ENCODE measurements at places on chromosomes 3 and 15. TPM values are rescaled to one million over a fixed set of nuclear protein-coding genes. Genes with fewer than 3 reads are reported as not detected.

The UPK1B gene
- 141 TPM for total RNA-seq

GRCh38 chr15:65663521-65663920, 41.8 kb downstream of the SLC24A1 start:
- no peak for DNase-seq

The GOLGA8S gene
- 0.21 TPM for total RNA-seq

DNA sequence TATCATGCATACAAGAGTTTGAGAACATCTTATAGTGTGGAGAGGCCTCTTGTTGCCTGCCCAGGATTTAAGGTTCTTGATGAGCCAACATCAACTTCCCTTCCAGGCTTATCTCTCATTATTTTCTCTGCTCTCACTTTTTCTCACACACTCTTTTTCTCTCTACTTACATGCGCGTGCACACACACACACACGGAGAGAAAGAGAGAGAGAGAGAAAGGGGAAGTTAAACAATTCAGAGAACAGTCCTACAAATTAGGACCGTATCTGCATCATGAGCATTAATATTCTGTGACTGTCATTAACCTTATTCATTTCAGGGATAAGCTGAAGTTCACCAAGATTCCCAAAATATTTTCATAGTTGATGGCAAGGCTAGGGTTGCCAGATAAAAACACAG, 269.0 kb downstream of the ZNF621 start:
- no peak for DNase-seq

DNA sequence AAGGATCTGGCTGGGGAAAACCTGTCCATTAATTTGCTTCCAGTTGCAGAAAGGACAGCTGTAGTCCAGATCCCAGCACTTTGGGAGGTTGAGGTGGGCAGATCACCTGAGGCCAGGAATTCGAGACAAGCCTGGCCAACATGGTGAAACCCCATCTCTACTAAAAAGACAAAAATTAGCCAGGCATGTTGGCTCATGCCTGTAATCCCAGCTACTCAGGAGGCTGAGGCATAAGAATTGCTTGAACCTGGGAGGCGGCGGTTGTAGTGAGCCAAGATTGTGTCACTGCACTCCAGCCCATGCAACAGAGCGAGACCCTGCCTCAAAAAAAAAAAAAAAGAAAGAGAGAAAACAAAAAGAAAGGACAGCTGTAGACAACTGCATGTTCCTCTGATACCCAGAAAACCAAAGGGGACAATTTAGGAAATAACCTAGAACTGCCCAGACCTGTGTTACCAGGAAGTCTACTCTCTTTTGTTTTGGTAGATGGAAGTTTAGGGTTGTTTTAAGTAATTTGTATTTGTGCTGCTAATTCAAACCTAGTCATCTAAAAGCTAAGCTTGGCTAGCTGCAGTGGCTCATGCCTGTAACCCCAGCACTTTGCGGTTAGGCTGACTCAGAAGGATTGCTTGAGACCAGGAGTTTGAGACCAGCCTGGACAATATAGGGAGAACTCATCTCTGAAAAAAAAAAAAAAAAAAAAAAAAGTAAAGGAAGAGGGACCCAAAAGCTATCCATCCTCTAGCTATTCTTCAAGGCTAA, 22.7 kb downstream of the EXD1 start:
- DNase-seq: no peak

GRCh38 chr15:101490922-101491733, 1.6 kb upstream of the PCSK6 start:
- no peak for DNase-seq

DNA sequence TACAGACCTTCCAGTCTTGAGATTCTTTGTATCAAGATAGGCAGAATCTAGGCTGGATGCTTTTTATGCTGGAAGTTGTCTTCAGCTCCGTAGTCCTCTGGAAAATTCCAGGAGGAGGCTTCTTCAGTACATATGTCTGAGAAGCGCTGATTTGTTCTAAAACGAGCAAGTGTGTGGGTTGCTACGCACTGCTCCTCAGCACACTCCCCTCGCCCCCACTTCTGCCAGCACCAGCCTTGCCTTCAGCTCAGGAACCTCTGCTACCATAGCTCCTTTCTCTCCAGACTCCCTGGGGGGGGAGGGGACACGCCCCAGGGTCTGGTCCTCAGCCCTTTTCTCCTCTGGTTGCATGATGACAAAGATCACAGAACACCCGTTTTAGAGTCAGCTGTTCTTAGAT, 75.5 kb upstream of the TRA2B start:
- DNase-seq: no peak

DNA sequence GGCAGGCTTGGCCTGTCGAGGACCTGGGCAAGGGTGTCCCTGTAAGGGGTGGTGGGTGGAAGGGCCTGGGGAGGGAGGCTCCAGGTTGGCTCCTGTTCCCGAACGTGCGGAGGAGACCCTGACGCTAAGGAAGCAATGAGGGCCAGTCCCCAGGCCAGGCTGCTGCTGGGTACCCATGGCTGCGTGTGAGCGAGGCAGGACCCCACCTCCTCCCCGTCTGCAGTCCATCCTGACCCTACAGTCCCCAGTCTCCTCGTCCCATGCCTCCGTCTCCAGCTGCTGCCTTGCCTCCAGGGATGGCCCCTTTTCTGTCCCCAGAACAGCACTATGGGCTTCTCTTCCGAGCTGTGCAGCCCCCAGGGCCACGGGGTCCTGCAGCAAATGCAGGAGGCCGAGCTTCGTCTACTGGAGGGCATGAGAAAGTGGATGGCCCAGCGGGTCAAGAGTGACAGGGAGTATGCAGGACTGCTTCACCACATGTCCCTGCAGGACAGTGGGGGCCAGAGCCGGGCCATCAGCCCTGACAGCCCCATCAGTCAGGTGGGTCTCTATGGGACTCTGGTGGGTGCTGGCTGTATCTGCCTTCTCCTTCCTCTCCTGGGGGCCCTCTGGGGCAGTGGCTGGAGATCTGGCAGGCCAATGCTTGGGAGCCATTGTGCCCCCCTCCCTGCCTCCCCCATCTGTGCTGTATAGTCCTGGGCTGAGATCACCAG, 571 bp downstream of the FES start:
- DNase-seq: no peak

DNA sequence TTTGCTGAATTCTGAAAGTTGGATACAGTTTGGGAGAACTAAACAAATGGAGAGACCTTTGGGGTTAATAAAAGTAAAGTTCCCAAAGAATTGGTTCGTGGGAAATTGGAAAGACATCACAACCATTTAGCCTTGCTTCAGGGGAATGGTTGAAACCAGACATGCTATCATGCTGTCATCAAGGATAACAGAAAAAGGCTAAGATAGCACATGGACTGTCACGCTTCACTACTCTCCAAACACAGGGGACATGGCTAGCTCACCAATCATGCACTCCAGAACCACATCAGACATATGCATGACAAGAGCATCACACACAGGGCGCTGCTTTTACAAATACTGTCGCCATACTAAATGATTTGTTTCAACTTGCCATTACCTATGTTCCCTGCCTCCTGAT, 671.7 kb upstream of the ROBO1 start:
- no peak for DNase-seq

DNA sequence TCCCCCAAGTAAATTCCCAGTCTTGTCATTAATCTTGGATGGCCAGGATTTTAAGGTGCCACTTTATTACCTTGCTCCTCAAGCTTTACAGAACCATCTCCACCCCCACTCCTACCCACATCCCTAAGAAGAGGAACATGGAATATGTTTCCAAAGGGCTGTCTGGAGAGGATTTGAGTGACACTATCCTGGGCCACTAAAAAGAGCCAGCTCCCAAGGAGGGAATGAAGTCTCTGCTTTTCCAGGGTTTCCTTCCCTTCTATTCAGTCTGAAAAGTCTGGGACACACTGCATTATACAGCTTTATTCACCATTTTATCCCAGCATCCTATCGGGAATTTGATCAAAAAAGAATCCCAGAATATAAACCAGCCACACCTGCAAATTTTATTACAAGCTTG, 35.6 kb upstream of the MECOM start:
- DNase-seq: no peak

The SEMA7A gene
- total RNA-seq: 5.3 TPM

The AHSG gene
- total RNA-seq: 0.26 TPM

The CTXN2 gene
- total RNA-seq: not detected

The CASR gene
- total RNA-seq: 0.74 TPM

GRCh38 chr3:17399586-17399985, 342.8 kb downstream of the TBC1D5 start:
- no peak for DNase-seq

The CHDH gene
- 0.58 TPM for total RNA-seq

GRCh38 chr3:48141604-48142137, 46.5 kb downstream of the CDC25A start:
- DNase-seq: no peak

DNA sequence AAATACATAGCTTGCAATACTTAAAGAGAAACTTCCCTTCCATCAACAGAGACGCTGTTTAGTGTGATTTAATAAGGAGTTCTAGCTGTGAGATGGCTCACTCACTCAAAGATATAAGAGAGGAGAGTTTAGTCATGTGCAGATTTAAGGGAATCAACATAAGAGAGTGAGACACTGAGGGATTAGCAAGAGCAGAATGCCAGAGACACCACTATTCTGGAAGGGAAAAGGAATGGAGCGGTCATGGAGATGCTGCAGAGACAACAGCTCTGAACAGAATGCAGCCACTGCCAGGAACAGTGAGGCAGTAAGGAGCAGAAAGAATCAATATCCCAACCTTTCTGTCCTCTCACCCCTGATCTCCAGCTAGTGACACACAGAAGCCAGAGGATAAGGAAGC, 248.8 kb downstream of the MBNL1 start:
- no peak for DNase-seq

- DNase-seq: no peak
Observed at GRCh38 chr3:69005071-69005790, 8.3 kb downstream of the EOGT start.

DNA sequence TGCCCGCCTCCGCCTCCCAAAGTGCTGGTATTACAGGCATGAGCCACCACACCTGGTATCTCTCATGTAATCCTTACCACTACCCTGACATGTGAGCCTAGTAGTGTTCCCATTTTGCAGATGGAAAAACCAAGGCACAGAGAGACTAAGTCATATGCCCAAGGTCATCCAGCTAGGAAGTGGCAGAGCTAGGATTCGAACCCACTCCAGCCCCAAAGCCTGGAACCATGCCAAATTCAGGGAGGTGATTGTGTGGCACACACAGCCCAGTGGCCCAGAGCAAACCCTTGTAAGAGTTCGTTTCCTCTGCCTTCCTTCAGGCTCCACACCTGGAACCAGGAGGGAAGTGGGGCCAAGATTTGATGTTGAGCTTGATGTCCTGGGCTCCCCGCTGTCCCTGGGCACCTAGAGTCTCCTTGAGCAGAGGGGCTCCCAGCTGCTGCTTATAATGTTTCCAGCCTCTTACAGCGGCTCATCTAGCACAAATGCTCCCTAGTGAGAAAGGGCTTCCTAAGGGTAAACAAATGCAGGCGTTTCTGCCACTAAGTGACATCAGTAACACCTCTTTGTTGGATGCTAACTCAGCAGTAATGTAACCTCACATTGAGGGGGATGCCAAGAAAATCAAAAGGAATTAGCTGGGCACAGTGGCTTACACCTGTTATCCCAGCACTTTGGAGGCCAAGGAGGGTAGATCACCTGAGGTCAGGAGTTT, 3.6 kb downstream of the HAPLN3 start:
- DNase-seq: no peak

DNA sequence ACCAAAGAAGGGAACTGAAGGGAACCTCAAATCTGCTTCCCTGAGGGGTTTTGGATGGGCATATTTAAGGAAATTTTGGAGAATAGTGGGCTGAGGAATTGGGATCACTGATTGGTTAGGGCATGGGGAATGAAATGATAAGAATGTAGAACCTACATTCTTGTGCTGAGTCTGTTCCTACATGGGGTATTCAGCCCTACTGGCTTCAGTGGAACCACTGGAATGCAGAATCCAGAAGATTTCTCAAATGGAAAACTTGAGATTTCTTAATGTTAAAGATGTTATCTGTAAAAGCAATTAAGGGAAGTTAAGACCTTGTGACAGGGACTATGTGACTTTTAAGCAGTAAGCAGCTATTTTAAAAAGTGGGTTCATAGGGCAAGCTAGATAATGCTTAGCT, 1062.4 kb downstream of the AGBL1 start:
- no peak for DNase-seq

DNA sequence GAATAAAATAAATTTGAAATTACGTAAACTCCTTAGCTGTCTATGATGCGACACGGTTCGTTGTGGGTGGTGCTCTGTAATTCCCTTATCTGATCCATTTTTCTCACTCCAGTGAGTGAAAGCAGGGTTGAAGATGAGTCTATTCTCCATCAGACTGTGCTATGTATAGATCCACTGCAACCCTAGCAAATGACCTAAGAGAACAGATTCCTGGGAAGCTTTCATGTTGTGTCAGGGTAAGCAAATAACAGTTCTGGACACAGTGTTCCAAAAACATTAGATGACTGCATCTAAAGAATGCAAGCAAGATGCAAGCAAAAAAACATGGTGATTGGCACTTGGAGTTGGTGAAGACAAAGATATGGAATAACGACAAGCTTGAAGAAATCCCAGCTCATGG, 239.3 kb downstream of the SLC9A9 start:
- DNase-seq: no peak

- no peak for DNase-seq
Observed at GRCh38 chr3:186277268-186277909, 84.6 kb downstream of the DGKG start.

DNA sequence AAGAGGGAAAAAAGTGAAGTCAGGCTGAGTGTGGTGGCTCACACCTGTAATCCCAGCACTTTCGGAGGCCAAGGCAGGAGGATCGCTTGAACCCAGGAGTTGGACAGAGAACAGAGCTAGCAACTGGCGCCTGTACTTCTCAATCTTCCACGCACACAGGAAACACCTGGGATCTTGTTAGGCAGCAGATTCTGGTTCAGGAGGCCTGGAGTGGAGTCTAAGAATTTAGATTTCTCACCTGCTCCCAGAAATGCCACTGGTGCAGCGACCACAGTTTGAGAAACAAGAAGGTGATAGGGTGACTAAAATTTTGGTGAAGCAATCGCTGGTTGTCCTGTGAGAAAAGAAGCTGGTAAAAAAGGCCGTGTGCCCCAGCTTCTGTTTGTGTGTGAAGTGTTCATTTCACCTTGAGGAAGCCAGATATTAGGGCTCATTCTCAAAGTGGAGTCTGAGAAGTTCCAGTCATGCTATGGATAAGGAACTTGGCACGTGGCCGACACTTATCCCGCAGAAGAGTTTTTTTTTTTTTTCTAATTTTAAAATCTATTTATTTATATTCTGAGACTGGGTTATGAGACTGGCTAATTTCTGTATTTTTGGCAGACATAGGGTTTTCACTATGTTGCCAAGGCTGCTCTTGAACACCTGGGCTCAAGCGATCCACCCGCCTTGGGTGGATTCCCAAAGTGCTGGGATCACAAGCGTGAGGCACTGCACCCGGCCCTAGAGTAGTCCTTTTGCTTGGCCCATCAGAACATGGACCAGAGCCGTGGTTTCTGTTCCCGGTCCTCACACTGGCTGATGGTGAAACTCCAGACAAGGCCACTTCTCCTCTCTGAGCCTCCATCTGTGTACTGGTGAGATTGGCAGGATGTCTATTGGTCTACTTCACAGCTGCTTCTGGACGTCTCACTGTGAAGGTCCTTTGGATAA, 324.6 kb upstream of the PROK2 start:
- DNase-seq: no peak

The ASB14 gene
- 0.21 TPM for total RNA-seq

The PTPRG gene
- total RNA-seq: 95.3 TPM

GRCh38 chr3:141500397-141500796, 13.6 kb downstream of the RASA2 start:
- no peak for DNase-seq

- no peak for DNase-seq
Observed at GRCh38 chr3:172166890-172167289, 127.5 kb downstream of the FNDC3B start.

The TWF2 gene
- total RNA-seq: 36.7 TPM

- DNase-seq: no peak
Observed at GRCh38 chr15:73142802-73143762, 90.8 kb downstream of the NEO1 start.

The VWA5B2 gene
- 0.05 TPM for total RNA-seq
